Kidney (tissue), 22 donors: ENCODE measurements at places on chromosomes 5 and 9. TPM values are rescaled to one million over a fixed set of nuclear protein-coding genes. Genes with fewer than 3 reads are reported as not detected.

OGN gene
- 2.0 TPM for polyA plus RNA-seq

FAM170A gene
- not detected for polyA plus RNA-seq

GRCh38 chr5:40381016-40381415, 298.7 kb upstream of the PTGER4 start:
- no peak for DNase-seq
- no peaks in the 10 kb centered on the region for H3K4me1 ChIP-seq
- H3K27ac ChIP-seq = no peak overlapping the region
- H3K27me3 ChIP-seq = no peaks in the 10 kb centered on the region
- H3K36me3 ChIP-seq = no peaks in the 10 kb centered on the region

GRCh38 chr5:145429170-145429569, 406.0 kb downstream of the PRELID2 start:
- no peaks in the 10 kb centered on the region for H3K36me3 ChIP-seq
- no peaks in the 10 kb centered on the region for H3K27me3 ChIP-seq
- no peak overlapping the region for H3K4me3 ChIP-seq
- H3K27ac ChIP-seq = no peak overlapping the region

- no peaks in the 10 kb centered on the region for H3K4me1 ChIP-seq
- no peaks in the 10 kb centered on the region for H3K27me3 ChIP-seq
- no peak overlapping the region for H3K27ac ChIP-seq
- no peaks in the 10 kb centered on the region for H3K36me3 ChIP-seq
- no peak overlapping the region for H3K4me3 ChIP-seq
- DNase-seq = no peak
Measured at GRCh38 chr5:91048073-91048472, 335.0 kb downstream of the ARRDC3 start.
